Dermis microvascular lymphatic vessel endothelial cell (primary cell): ENCODE measurements at places on chromosomes 5 and 9.

DNA sequence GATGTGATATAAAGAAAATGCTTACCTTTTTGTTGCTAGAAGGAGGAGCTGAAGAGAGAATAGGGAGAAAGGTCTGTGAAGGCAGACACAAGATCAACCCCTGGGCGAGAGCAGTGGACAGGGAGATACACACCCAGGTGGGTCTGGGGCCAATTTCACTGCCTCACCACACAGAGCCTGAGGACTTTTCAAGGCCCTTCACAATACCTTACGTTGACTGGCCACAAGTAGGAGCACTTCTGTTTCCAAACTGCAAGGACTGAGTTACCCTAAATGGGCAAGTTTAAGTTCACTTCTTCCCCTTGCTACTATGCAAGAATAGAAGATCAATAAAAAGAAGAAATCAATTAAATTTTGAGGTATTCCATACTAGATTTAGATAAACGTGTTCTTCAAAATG is 174.5 kb upstream of the SLC12A2 start:
- DNase-seq: no peak

GRCh38 chr5:1634337-1634661 is 110.5 kb upstream of the LPCAT1 start:
- DNase-seq: no peak

- DNase-seq: no peak
Measured at GRCh38 chr5:143428155-143428554, 24.7 kb upstream of the NR3C1 start.

GRCh38 chr5:33118761-33119415 is 321.9 kb upstream of the TARS1 start:
- no peak for DNase-seq

- no peak for DNase-seq
Measured at GRCh38 chr9:21081999-21082398, 4.3 kb upstream of the IFNB1 start.

DNA sequence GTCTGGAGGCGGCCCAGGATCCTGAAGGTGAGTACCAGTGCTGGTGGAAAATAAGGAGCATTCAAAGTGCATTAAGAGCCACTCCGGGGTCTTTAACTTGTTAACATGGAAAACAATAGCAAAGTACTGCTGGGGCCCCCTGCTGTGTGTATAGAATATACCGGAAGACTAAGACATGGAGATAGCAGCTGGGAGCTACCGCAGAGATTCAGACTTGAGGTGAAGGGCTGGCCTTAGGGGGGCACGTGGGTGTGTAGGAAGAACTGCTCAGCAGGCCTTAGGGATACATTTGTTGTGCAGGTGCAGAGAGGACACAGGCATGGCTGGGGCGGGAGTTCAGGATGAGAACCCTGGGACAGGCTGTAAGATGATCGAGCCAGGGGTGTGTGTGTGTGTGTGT is 1.2 kb upstream of the DMRT1 start:
- no peak for DNase-seq

GRCh38 chr5:114363837-114364236 is 2.0 kb downstream of the KCNN2 start:
- no peak for DNase-seq

GRCh38 chr5:129978270-129978669 is 74.0 kb downstream of the CHSY3 start:
- DNase-seq: no peak

DNA sequence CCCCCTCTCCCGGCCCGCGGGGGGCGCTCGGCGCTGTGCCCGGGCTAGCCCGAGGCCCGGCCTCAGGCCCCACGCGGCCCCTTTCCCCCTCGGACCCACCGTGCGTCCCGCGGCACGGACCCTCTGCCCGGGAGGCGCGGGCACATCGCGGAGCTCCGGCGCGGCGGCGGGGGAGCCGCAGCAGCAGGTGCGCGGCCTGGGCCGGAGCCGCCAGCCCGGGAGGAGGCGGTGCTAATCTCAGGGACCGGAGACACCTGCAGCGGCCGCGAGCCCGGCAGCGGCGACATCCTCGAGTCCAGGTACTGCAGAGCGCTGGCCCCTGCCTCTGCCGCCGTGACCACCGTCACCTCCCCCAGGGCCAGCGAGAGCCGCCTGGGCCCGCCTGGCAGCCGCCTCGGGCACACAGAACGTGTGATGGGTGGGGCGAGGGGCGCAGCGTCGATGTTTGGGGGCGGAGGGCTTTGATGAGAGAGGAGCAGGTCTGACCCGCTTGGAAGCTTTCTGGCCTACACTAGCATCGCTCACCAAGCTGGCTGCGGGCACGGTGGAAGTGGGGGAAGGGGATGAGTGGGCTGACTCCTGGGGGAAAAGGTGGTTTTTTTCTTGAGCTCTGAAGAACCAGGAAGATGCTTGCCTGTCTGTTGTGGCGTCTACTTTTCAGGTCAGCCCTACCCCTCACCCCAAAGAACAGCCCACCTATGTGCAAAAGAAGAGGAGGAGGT is 524 bp downstream of the CYFIP2 start:
- no peak for DNase-seq

DNA sequence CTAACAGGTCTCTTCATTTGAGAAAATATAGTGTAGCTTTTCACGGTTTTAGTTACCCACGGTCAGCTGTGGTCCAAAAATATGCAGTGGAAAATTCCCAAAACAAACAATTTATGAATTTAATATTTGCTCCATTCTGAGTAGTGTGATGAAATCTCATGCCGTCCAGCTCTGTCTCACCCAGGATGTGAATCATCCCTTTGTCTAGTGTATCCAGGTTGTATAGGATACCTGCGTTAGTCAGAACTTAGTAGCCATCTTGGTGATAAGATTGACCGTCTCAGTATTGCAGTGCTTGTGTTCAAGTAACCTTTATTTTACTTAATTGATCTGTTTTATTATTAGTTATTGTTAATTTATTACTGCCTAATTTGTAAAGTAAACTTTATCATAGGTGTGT is 41.1 kb downstream of the NDUFS4 start:
- DNase-seq: peak; percentile 1

- no peak for DNase-seq
Measured at GRCh38 chr9:98545021-98545420, 163.7 kb downstream of the GABBR2 start.
